Fibroblast of lung (primary cell): ENCODE measurements at places on chromosomes 11 and 22. TPM values are rescaled to one million over a fixed set of nuclear protein-coding genes. Genes with fewer than 3 reads are reported as not detected.

The FAM227A gene
- total RNA-seq = 0.66 and 0.77 TPM in 2 replicates

GRCh38 chr11:116505298-116506262 lies 267.2 kb downstream of the BUD13 start:
- DNase-seq = no peak

DNA sequence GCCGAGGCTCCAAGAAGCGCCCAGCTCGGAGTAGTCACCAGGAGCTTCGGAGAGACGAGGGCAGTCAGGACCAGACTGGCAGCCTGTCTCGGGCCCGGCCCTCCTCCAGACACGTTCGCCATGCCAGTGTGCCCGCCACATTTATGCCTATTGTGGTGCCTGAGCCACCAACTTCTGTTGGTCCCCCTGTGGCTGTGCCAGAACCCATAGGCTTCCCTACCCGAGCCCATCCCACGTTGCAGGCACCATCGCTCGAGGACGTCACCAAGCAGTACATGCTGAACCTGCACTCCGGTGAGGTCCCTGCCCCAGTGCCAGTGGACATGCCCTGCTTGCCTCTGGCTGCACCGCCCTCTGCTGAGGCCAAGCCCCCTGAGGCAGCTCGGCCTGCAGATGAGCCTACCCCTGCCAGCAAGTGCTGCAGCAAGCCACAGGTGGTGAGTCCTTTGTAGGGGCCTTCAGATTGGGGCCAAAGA lies 3.4 kb downstream of the ARHGEF17 start:
- DNase-seq = no peak

DNA sequence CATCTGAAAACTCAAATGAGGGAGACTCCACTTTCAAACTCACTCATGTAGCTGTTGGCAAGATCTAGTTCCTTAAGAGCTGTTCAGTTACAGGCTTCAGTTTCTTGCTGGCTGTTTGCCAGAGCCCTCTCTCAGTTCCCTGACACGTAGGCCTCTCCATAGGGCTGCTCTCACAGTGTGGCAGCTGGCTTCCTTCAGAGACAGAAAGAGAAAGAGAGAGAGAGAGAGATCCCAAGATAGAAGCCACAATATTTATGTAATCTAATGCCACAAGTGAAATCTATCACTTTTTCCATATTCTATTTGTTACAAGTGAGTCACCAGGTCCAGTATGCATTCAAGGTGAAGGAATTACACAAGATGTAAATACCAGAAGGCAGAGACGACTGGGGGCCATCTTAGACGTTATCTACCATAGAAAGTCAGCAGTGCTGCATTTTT lies 168.8 kb downstream of the RCN1 start:
- peak; percentile 81 for DNase-seq

DNA sequence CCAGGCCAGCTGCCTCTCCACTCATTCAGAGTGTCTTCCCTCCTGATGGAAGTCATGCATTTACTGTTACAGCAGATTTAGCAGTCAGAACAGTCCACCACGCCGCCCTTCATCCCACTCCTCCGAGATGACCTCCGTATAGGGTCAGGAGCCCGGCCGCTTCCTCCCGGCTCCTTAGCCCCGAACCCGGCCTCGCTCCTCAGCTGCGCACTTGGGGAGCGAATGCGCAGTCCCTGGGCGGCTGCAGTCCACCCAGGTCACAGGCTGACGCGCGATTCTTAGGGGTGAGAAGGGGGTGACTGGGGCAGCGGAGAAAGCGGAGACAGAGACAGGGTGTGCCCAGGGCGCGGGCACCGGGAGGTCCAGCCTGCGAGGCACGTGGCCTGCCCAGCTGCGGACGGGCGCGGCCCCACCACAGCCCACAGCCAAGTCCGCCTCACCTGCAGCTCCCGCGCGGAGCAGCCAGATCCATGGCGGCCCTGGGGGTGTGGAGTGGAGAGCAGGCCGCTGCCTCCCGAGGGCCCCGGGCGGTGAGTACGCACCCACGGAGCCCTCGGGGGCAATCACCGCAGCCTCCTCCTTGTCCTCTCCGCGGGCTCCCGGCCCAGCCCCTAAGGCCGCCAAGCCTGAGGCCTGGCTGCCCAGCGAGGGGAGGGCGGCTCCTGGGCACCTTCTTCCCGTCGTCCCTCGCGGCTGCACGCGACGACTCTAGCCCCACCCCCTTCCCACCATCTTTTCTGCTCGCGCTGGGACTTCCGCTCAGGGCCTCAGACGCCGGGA lies 286.6 kb downstream of the BRD1 start:
- no peak for DNase-seq

The SMC1B gene
- not detected in 2 replicates for total RNA-seq

GRCh38 chr11:115874843-115875242 lies 370.6 kb upstream of the CADM1 start:
- no peak for DNase-seq

DNA sequence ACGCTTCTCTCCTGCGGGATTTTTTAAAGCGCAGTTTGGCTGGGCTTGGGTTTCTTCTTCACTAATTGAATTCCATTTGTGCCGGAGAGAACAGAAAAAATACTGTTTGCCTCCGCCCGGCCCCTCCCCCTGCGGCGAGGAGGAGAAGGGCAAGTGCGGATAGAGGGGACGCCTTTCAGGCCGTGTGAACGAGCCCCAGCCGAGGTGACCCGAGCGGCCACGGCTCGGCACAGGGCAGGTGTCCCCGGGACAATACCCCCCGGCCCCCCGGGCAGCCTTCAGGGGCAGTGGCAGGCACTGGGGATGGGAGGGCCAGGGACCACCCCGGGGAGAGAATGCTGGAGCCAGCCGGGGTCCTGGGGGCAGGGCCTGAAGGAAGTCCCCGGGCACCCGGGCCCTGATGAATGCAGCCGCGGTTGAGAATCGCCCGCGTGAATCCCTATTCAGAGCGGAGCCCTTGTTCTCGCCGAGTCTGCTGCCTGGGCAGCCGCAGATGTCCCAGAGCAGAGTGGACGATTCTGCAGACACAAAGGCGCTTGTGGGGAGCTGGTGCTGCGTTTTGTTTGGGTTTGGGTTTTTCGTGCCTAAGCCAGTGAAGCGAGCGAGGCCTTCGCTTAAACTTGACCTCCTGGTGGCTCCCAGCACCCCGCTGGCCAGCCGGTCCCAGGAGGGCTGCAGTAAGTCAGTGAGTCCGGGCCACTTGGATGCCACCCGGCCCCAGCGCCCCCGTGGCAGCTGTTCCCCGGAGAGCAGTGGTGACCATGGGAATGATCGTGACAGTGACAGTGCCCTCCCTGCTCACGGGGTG lies 96.0 kb downstream of the WNT7B start:
- no peak for DNase-seq

The LMNTD2 gene
- total RNA-seq = 0.17 and 0.26 TPM in 2 replicates
